ENCODE measurements at places on chromosomes 11 and 22.

DNA sequence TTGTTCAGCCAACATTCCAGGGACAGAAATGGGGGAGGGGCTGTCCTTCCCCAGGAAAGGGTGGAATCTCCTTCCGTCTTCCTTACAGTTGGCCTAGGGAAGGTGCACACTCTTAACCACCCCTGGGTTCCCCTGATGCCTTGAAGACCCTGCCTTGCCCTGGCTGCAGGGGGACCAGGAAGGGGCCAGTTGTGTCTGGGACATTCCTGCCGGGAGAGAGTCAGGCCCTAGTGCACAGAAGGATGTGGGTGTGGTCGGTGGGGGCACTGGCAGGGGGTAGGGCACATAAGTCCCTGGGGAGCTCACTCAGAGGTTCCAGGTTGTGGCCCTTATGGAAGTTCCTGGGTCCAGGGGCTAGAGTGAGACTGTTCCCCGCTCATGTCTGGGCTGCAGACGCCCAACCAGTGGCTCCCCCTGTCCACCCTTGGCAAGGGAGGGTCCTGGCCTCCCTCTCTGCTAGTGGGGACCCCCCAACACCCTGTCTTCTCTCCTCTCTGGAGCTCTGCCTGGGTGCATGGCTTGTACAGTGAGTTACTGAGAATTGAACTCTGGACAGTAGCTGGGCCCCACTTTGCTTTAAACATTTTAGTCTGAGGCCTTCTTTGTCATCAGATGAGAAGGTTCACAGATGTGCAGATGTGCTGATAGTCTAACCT is 2.0 kb upstream of the APOBEC3A start:
- DNase-seq: no peak

- no peak for DNase-seq
Measured at GRCh38 chr11:67307545-67308001, 4.2 kb downstream of the SSH3 start.

DNA sequence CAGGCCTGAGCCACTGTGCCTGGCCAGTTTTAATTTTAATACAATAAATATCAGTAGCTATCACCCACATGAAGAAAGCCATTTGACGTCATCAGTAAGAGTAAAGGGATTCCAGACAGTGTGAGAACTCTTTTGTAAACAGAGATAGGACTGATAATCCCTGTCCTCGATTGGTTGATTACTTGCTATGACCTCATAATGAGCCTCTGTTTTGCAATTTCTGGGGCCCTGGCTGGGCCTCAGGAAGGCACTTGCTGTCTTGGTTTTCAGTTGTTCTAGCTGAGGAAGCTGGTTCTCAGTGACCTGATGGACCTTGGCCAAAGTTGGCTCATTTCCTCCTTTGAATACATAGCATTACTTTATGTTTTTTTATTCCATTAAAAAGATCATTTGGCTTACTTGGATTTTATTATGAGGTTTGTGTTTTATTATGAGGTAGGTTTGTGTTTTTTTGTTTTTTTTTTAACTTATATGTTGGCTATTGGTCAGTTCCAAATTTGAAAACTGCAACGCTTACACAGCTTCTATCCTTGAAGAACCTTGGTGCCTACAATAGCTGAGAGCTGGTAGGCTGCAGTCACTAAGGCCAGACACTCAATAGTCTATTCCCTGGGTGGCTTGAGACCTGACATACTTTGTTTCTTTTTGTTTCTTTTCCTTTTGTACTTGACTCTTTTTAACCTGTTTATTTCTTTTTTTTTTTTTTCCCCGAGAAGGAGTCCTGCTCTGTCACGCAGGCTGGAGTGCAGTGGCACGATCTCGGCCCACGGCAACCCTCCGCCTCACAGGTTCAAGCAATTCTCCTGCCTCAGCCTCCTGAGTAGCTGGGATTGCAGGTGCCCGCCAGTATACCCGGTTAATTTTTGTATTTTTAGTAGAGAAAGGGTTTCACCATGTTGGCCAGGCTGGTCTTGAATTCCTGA is 20.0 kb downstream of the MARK2 start:
- no peak for DNase-seq

DNA sequence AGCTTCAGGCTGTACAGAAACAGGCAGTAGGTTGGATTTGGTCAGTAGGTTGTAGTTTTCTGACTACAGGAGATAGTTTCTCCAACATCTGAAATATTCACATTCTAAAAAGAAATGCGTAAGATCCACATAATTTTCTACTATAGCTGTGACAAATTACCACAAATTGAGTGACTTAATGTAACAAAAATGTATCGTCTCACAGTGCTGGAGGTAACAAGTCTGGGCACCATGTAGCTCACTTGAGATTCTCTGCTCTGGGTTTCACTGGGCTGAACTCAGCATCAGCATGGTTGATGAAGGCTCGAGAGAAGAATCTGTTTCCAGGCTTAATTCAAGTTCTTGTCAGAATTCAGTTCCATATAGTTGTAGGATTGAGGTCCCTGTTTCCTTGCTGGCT is 350.9 kb upstream of the CCDC179 start:
- peak; percentile 55 for DNase-seq

DNA sequence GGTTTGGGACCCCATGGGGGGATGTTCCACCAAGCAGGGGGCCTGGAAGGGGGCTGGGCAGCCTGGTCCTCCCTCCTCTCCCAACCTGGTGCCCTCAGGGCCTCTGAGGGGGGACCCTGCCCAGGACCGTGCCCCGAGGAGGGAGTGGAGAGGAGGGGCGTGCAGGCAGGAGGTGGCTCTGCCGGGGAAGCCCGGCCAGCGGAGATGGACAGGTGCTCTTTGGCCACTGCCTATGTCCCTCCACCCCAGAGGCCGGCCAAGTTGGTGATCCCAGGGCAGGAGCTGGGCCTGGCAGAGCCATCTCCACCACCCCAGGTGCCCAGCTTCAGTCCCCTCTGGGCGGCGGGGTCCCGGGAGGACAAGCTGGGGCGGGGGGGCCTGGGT is 2.4 kb downstream of the MUC2 start:
- DNase-seq: no peak

- DNase-seq: no peak
Measured at GRCh38 chr22:45645150-45645525, 26.5 kb upstream of the ATXN10 start.

DNA sequence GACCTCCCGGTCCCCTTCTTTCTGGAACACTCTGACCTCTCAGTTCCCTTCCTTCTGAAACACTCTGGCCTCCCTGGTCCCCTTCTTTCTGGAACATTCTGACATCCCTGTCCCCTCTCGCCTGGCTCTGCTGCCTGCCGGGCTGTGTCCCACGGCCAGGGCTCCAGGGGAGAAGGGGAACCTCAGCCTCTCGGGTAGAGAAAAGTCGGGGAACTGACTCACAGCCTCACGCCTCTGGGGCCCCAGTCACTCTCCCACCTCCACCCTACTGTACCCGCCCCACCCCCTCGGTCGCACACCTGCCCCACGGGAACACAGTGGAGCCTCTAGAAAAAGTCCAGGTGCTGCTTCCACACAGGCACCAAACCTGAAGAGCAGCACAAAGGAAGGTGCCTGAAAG is 93.3 kb downstream of the BRD1 start:
- DNase-seq: no peak

DNA sequence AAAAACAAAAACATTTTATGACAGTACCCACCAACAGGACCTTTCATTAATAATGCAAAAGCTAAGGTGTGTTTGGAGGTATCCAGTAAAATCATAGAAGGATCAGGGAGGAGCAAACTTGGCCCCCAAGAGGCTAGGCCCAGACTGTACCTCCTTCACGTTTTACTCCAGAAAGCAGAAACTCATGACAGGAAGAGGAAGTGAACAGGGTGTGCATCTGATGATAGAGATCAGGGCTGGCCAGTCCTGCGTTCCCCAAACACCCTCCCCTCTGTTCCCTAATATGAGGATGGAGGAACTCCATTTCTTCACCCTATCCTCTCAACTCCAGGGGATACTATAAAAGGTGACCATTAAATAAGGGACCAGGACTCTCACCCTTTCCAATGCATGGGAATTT is 10.2 kb upstream of the MS4A12 start:
- DNase-seq: no peak

DNA sequence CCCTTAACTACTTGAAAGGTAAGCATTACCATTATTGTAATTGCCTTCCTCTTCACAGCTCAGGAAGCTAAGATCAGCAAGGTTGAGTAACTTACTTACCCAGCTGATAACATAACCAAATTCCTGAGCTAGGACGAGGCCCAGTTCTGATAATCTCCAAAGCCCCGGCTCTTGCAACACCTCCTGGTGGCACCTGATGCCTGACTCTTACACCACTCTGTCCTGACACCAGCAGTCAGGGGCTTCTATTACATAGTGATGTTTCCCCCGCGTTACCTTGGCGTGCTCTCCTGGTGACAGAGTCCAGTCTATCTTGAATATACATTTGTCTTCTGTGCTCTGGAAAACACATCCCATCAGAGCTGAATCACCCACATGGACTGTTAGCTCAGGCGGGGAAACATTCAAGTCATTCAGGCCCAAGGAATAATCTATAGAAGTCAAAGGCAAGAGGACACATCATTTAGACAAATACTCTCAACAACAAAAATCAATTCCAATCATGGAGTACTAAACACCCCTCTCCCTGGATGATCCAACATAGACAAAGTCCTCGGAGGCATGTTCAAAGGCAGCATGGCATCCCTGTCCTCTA is 12.6 kb downstream of the JAML start:
- peak; percentile 23 for DNase-seq

GRCh38 chr11:96241331-96241841 is 101.6 kb downstream of the MAML2 start:
- no peak for DNase-seq

DNA sequence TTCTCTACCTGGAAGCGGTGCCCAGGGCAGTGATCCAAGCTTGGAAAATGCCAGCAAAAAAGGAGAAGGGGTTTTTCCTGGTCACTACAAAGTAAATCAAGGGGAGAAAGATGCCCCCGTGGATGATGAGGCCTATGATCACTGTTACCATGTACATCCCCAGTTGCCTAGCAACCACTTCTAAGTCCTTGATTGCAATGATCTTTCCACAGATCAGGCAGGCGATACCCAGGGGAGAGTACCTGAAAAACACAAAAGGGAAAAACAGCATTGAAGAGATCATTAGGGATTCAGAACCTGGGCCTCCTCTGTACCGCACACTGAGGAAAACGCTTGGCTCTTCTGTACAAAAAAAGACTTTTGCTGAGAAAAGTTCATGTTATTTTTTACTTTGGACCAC is 127.1 kb downstream of the SLC1A2 start:
- no peak for DNase-seq

GRCh38 chr11:21401496-21401895 is 732.1 kb downstream of the NELL1 start:
- DNase-seq: peak; percentile 3

- DNase-seq: no peak
Measured at GRCh38 chr11:134571301-134571700, 159.3 kb upstream of the B3GAT1 start.

GRCh38 chr11:8886322-8886721 is 24.7 kb upstream of the AKIP1 start:
- DNase-seq: no peak

GRCh38 chr11:38182126-38182866 is 1584.3 kb upstream of the RAG2 start:
- no peak for DNase-seq

- DNase-seq: no peak
Measured at GRCh38 chr11:43401252-43401651, 42.5 kb downstream of the TTC17 start.

GRCh38 chr11:27464289-27464696 is 8.3 kb downstream of the LGR4 start:
- peak; percentile 86 for DNase-seq

DNA sequence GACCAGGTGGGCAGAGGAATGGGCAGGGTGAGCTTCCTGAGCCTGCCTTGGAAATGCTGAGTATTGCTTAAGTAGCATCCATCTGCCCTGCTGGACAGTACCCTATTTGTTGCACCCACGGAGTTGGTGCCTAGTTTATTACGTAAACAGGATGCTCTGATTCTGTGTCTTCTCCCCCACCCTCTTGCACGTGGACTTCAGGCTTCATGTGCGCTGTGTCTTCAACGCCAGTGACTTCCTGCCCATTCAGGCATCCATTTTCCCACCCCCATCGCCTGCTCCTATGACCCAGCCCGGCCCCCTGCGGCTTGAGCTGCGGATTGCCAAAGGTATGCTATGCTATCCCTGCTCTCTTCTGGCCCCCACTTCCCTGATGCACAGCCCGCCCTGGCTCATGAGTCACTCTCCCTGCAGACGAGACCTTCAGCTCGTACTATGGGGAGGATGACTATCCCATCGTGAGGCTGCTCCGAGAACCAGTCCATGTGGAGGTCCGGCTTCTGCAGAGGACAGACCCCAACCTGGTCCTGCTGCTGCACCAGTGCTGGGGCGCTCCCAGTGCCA is 5.7 kb downstream of the ZP1 start:
- no peak for DNase-seq

DNA sequence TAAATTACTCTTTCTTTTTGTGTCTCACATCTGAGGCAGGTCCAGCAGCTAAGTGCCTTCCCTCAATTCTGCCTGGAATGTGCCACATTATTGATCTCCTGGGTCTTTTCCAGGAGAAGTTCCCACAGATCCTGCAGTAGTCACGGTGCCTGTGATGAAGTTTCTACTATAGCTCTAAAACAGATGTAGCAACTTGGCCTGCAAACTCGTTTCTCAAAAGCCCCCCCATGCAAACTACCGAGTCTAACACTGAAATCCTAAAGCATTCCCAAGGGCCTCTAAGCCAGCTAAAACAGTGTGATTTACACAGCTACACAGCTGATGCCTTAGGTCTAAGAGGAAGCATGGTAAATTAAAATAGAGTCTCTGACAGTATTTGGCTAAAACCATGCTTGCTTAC is 54.3 kb downstream of the DDI1 start:
- DNase-seq: no peak

- DNase-seq: peak; percentile 86
Measured at GRCh38 chr11:59560290-59560701, 49.0 kb downstream of the OR4D9 start.

DNA sequence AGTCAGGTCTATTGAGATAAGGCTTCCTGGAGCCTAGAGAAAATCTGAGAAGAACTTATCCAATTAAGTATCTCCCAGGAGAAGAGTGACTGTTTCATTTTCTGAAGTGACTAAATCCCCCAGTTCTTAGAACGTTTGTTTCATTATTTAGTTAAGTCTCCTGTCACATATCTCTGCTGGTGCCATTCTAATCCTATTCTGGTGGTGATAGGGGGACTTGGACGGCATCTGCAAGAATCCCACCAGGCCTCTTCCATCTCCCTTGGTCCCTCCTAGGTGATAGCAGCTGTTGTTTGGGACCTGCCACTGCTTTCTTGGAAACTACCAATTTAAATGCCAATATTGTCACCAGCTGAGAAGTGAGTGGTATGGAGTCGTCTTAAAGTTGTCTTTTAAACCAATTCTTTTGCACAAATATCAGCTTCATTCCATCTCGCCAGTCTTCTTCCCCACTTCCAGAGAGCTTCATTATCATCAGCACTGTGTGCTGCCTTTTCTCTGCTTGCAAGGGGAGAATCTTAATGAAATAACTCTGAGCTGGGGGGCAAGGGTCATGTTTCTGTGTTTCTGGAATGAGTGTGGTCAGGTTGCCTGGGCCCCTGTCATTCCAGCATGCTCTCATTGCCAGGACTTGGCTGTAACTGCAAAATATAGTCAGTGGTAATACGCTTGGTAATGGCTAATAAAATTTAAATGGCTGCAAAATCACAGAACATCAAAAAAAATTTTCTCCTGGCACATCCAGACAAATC is 104.8 kb downstream of the LDLRAD3 start:
- DNase-seq: no peak
